ENCODE measurements at places on chromosomes 7 and 10. TPM values are rescaled to one million over a fixed set of nuclear protein-coding genes. Genes with fewer than 3 reads are reported as not detected.

DNA sequence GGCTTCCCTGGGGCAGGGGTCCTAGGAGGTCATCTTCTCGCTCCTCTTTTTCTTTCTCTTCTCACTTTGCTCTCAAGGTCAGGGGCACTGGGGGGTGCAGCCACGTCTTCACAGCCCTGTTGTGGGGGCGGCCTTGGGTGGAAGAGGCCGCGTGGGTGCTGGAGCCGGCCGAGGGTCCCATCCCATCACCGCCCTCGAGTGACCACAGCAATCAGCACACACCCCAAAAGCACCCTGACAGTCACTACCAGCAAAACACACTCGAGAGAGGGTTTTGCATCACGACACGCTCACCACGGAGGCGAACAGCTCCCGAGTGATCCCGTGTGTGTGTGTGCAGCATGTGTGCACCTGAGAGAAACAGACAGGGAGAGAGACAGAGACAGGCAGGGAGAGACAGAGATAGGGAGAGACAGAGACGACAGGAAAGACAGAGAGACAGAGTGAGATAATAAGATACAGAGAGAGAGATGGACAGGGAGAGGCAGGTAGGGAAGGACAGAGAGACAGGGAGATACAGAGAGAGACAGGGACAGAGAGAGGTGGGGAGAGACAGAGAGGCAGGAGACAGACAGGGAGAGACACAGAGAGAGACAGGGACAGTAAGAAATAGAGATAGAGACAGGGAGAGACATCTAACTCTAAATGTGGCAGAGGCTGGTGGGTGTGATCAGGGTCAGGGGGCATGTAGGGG is 100.9 kb downstream of the WDR37 start:
- H3K27me3 ChIP-seq: no peaks in the 10 kb centered on the region
- no peak overlapping the region for H3K4me3 ChIP-seq
- H3K27ac ChIP-seq: no peak overlapping the region
- H3K36me3 ChIP-seq: no peaks in the 10 kb centered on the region

Gene ADARB2
- total RNA-seq: not detected

Gene EZH2
- 109 TPM for total RNA-seq

Gene KCNIP2
- total RNA-seq: 1.1 TPM

DNA sequence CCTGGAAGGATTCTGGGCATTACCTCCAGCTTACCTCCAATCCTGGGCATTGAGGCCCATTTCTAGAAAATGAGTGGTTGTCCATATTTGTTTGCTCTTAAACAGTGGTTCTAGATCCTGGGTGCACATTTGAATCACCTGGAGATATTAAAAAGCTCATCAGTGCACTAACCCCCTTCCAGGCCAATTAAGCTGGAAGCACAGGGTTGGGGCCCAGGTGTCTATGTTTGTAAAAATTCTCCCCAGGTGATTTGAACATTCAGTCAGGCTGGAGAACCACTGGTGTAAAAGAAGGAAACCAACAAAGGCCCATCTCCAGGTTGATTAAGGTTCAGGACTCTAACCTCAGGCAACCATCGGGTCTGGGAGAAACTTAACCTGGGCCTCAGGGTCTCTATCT is 102.6 kb upstream of the NANOS1 start:
- no peak overlapping the region for H3K4me3 ChIP-seq
- H3K27ac ChIP-seq: no peak overlapping the region
- no peak for DNase-seq
- no peaks in the 10 kb centered on the region for H3K36me3 ChIP-seq
- peaks cover 18% of the 10 kb centered on the region for H3K27me3 ChIP-seq

DNA sequence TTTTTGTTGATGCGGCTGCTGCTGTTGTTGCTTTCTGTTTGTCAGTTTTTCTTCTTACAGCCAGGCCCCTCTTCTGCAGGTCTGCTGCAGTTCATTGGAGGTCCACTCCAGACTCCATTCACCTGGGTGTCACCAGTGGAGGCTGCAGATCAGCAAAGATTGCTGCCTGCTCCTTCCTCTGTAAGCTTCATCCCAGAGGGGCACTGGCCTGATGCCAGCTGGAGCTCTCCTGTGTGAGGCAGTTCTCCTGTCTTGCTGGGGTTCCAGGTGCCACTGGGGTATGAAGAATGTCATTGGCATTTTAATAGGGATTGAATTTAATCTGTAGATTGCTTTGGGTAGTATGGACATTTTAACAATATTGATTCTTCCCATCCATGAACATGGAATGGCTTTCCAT is 308.5 kb upstream of the MEOX2 start:
- H3K36me3 ChIP-seq: no peaks in the 10 kb centered on the region
- no peaks in the 10 kb centered on the region for H3K4me1 ChIP-seq
- H3K27me3 ChIP-seq: no peaks in the 10 kb centered on the region
- H3K4me3 ChIP-seq: no peak overlapping the region
- no peak overlapping the region for H3K27ac ChIP-seq

Gene FAM13C
- total RNA-seq: not detected

DNA sequence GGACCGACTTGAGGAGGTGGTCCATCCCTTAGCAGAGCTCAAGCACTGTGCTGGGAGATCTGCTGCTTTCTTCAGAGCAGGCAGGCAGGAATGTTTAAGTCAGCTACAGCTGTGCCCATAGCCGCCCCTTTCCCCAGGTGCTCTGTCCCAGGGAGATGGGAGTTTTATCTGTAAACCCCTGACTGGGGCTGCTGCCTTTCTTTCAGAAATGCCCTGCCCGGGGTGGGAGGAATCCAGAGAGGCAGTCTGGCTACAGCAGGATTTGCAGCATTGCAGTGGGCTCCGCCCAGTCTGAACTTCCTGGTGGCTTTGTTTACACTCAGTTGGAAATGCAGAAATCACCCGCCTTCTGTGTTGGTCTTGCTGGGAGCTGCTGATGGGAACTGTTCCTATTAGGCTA is 51.2 kb upstream of the SEMA3A start:
- H3K27ac ChIP-seq: no peak overlapping the region
- DNase-seq: no peak
- H3K27me3 ChIP-seq: no peaks in the 10 kb centered on the region
- H3K36me3 ChIP-seq: peaks cover 9% of the 10 kb centered on the region

Gene KAT6B
- total RNA-seq: 23.4 TPM

DNA sequence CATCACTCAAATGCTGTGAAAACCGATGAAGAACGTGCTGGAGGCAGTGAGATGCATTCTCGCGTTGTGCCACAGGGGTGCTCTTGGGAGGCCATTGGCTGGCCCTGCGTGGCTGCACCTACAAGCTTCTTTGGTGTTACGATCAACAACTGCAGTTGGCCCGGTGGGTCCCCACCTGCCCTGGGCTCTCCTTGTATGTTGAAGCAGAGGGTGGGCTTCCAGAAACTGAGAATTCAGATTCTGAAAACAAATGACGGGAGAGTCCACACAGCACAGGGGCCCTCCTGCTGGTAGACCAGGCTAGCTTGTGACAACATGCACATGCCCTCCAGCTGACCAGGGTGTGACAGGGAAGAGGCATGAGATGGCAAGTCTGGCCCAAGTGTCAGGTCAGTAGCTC is 23.7 kb upstream of the DDC start:
- no peak for DNase-seq
- H3K36me3 ChIP-seq: no peaks in the 10 kb centered on the region
- no peak overlapping the region for H3K4me3 ChIP-seq
- no peaks in the 10 kb centered on the region for H3K4me1 ChIP-seq
- no peak overlapping the region for H3K27ac ChIP-seq

Gene WDFY4
- total RNA-seq: 1.2 TPM

- no peaks in the 10 kb centered on the region for H3K27me3 ChIP-seq
- H3K27ac ChIP-seq: no peak overlapping the region
- H3K4me1 ChIP-seq: peaks cover 5% of the 10 kb centered on the region
- no peak overlapping the region for H3K4me3 ChIP-seq
These were observed 11.3 kb downstream of the OIT3 start for GRCh38 chr10:72904806-72905205.

GRCh38 chr10:117090834-117091233 is 47.2 kb downstream of the VAX1 start:
- H3K36me3 ChIP-seq: no peaks in the 10 kb centered on the region
- H3K27me3 ChIP-seq: peaks cover 40% of the 10 kb centered on the region
- H3K4me1 ChIP-seq: no peaks in the 10 kb centered on the region

DNA sequence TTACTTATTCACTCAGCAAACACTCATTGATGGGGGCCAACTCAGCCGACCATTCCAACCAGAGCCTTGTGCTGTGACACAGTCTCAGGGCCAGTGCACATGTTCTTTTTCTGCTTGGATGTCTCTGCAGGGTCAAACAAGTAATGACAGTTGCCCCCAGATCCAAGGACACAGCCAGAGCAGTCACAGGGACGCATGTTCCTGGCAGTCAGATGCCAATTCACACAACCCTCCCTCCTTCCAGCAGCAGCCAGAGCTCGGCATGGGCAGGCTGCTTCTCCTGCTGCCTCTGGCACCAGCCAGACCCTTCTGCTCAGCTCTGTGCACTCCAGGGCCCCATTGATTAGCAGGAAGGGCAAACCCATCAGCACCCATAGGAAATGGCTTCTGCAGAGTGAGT is 20.3 kb downstream of the DRGX start:
- H3K4me3 ChIP-seq: no peak overlapping the region
- DNase-seq: no peak
- H3K4me1 ChIP-seq: no peaks in the 10 kb centered on the region
- no peaks in the 10 kb centered on the region for H3K36me3 ChIP-seq
- H3K27me3 ChIP-seq: no peaks in the 10 kb centered on the region

Gene NCAPG2
- 104 TPM for total RNA-seq

GRCh38 chr7:108415084-108415483 is 41.2 kb downstream of the NRCAM start:
- H3K4me1 ChIP-seq: peaks cover 44% of the 10 kb centered on the region
- no peak overlapping the region for H3K27ac ChIP-seq
- H3K27me3 ChIP-seq: no peaks in the 10 kb centered on the region
- no peak for DNase-seq
- peaks cover 16% of the 10 kb centered on the region for H3K36me3 ChIP-seq

- no peak overlapping the region for H3K4me3 ChIP-seq
- no peak for DNase-seq
- peaks cover 28% of the 10 kb centered on the region for H3K4me1 ChIP-seq
These were observed 14.7 kb downstream of the SEC24C start for GRCh38 chr10:73758704-73759511.

Gene CNTNAP2
- total RNA-seq: 0.19 TPM

Gene ZNF727
- 0.58 TPM for total RNA-seq

Gene DGKI
- total RNA-seq: 2.2 TPM

Gene NUTM2B
- total RNA-seq: 0.37 TPM

DNA sequence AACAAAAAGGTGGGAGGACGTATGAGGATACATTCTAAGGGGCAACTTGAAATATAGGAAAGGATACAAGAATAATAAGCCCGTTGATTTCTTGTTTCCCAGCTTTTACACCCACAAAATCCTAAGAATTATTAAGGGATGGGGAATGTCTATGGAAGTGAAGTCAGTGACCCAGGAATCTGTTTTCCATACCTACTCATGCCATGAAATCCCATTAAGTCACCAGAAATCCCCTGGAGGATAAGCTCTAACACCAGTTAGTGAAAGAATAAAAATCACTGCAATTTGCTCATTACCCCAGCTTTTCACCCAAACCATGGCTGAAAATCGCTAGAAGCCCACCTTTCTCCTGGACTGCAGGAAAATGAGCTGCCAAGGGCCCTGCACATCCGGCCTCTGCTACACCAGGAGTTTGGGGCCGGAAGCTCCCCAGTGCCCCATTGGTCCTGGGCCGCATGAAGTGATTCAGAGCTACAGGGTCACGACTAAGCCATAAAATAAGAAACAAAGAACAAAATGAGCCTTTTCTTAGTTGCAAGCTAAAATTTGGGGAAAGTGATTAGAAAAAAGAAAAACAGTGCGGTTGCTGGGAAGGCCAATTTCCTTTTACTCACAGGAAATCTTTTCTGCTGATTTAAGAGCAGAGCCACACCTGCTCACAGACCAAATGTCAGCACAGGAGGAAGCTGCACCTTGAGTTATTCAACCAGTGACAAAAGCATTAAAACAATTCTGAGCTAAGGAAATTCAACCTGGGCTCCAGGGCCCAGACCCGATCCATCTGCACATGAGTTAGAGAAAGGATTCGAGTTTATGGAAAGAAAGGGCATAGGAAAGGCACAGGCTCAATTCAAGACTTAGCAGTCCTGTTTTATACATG is 40.3 kb downstream of the HIPK2 start:
- H3K4me1 ChIP-seq: peaks cover 31% of the 10 kb centered on the region
- peak; percentile 29 for DNase-seq
- peaks cover 7% of the 10 kb centered on the region for H3K36me3 ChIP-seq
- H3K4me3 ChIP-seq: peak overlapping the region; percentile 55
- H3K27me3 ChIP-seq: no peaks in the 10 kb centered on the region

Gene CLDN4
- 0.12 TPM for total RNA-seq

Gene SFRP4
- total RNA-seq: not detected

DNA sequence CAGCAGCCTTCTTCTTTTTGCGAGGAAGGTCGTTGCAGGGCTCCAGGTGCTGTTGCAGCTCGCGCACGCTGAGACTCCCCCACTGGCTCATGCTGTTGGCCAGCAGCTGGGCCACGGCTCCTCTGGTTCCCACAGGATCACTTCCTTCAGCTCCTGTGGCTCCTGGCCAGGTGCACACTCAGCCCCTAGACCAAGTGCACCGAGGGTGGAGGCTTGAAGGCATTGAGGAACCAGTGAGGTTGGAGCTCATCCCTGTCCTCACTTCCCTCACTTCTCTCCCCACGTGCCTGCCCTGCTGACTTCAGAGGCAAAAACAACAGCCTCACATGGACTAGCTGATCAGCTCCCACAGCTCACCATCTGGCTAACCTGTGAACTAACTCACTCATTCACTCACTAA is 46.2 kb upstream of the ADRB1 start:
- H3K4me1 ChIP-seq: no peaks in the 10 kb centered on the region
- H3K27ac ChIP-seq: no peak overlapping the region
- no peak overlapping the region for H3K4me3 ChIP-seq
- no peak for DNase-seq
- H3K27me3 ChIP-seq: peaks cover 36% of the 10 kb centered on the region
- H3K36me3 ChIP-seq: no peaks in the 10 kb centered on the region

GRCh38 chr7:24346129-24346528 is 62.1 kb downstream of the NPY start:
- no peaks in the 10 kb centered on the region for H3K36me3 ChIP-seq
- no peak for DNase-seq
- peaks cover 6% of the 10 kb centered on the region for H3K27me3 ChIP-seq
- no peak overlapping the region for H3K4me3 ChIP-seq

Gene LRRTM3
- total RNA-seq: not detected

DNA sequence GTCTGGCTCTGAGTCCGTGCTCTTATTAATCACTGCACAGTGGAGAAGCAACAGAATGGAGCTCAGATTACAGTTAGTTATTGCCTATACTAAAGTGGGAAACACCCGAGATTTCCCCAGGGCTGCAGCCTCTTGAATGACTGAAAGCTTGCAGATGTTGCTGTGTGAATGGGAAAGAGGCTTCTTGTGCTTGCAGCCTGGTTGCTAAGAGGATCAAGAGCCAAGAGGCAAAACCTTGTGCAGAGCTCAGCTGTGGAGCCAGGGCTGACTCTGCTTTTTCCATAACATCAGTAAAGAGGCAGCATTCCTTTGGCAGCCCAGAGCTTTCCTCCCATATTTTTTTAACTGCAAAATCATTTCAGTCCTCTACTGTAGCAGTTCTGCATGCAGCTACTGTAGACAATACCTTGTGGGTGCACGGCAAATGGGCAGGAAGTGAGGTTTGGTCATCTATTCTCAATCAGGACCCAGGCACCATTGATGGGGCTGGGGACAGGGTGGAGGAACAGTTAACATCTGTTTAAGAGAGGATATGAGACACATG is 86.5 kb downstream of the RALA start:
- H3K36me3 ChIP-seq: no peaks in the 10 kb centered on the region
- H3K4me3 ChIP-seq: no peak overlapping the region
- DNase-seq: no peak
- H3K4me1 ChIP-seq: no peaks in the 10 kb centered on the region

- H3K27ac ChIP-seq: no peak overlapping the region
- DNase-seq: no peak
- no peaks in the 10 kb centered on the region for H3K27me3 ChIP-seq
- no peak overlapping the region for H3K4me3 ChIP-seq
- no peaks in the 10 kb centered on the region for H3K36me3 ChIP-seq
- H3K4me1 ChIP-seq: no peaks in the 10 kb centered on the region
These were observed 377.6 kb downstream of the PHTF2 start for GRCh38 chr7:78176171-78176570.

Gene RBP3
- not detected for total RNA-seq
